Activated CD4-positive, alpha-beta T cell treated with anti-CD3 and anti-CD28 coated beads for 36 hours (primary cell): ENCODE measurements at places on chromosomes 7 and 10. TPM values are rescaled to one million over a fixed set of nuclear protein-coding genes. Genes with fewer than 3 reads are reported as not detected.
A peak's percentile ranks its signal among the peaks of the same experiment; 100 is the strongest.

- no peak for DNase-seq
These were observed 121.5 kb upstream of the LAMB4 start for GRCh38 chr7:108251700-108252099.

- no peak for DNase-seq
These were observed 129.6 kb downstream of the PRPF18 start for GRCh38 chr10:13716081-13717071.

DNA sequence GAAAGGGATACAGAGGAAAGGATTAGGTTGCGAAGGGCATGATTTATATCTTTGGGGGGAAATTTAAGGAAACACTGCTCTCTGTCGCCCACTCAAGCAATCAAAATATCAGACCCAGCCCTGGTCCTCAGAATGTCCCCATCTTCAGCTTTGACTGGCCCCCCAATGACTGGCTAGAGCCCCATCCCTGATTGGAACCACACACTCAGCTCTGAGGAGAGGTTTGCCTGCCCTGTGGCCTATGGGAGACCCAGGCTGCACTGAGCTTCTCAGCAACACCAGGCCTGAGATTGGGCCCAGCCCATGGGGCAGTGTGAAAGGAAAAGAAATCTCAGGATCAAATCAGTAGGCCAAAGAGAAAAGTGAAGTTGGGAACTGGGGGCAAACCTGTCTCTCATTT, 69.5 kb downstream of the ADCYAP1R1 start:
- DNase-seq: no peak

The CLDN3 gene
- total RNA-seq: not detected

- no peak for DNase-seq
These were observed 40.2 kb downstream of the PRTFDC1 start for GRCh38 chr10:24912215-24912614.

The GBX1 gene
- total RNA-seq: 0.16 TPM

- peak; percentile 26 for DNase-seq
These were observed 23.6 kb upstream of the ZRANB1 start for GRCh38 chr10:124918191-124918830.

DNA sequence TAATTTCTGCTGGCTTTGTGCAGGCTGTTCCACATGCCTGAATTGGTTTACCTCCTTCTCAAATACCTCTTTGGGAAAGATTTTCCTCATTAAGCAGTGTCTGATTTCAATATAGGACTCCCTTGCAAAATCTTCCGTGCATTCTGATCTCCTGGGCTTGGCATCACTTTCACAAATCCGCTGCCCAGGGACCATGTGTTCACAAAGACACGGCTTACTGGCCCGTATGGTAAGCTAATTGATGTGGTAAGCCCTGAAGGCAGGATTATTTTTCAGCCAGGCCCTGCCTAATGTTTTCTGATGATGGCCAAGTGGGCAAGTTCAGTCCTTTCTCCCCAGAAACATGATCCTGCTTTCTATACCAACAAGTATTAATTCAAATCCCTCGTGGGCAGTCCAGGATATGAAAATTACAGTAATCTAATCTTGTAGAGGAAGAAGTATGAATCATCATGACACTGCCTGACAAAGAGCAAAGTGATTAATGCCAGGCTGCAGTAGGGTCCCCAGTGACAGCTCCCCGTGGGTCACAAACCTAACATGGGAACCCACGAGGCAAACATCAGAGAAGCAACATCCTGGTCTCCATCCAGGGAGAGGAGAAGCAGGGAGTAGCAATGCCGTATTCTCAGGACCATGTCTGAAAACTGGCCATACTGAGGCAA, 11.6 kb upstream of the SVIL start:
- peak; percentile 41 for DNase-seq

DNA sequence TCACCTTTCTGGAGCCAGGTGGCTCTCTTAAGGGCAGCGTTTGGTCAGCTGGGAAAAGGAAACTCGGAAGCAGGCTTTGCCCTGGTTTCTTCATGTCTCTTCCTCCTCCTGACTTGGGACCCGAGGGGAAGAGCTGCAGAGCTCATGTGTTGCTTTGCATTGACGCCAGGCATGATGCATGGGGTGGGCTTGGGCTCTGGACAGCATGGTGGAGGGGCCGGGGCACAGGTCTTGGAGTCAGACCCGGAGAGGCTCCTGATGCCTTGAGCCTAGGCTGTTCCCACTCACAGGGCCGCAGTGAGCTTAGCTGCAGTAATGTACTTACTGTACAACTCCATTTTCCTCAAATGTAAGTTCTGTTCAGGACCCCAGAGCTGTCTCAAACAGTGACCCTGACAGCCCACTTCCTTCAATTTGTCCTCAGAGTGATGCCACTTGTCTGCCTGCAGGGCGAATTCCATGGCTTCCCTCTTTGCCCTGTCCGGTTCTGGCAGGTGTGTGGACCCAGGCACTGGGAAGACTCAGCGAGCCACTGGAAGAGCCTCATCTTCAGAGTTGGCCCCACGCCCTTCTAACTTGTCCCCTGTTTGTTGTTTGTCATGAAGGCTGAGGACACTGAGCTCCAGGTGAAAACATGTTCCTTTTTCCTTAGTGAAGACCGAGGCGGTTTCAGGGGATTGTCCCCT, 50.2 kb downstream of the ZNF467 start:
- no peak for DNase-seq

GRCh38 chr7:20033621-20034400, 183.4 kb downstream of the MACC1 start:
- no peak for DNase-seq

DNA sequence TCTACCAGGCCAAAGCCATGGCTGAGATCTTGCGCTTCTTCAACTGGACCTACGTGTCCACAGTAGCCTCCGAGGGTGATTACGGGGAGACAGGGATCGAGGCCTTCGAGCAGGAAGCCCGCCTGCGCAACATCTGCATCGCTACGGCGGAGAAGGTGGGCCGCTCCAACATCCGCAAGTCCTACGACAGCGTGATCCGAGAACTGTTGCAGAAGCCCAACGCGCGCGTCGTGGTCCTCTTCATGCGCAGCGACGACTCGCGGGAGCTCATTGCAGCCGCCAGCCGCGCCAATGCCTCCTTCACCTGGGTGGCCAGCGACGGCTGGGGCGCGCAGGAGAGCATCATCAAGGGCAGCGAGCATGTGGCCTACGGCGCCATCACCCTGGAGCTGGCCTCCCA, 142.7 kb downstream of the GRM3 start:
- DNase-seq: no peak

DNA sequence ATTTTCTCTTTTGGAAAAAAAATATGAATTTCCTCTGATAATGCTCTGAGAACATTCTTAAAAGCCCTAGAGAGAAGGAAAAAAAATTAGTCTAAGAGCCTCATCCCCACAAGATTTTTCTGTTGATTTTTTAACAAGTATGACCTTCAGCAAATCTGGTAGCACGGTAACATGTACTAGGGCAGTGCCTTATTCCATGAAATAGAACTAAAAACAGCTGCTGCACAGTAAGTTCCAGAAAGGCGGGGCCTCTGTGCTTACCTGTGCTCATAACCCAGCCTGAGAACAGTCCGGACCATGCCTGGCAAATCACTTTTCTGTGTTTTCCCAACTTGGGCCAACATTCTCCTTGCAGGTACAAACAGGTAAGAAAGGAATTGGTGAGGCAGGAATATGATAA, 519.1 kb upstream of the AKR1E2 start:
- no peak for DNase-seq

DNA sequence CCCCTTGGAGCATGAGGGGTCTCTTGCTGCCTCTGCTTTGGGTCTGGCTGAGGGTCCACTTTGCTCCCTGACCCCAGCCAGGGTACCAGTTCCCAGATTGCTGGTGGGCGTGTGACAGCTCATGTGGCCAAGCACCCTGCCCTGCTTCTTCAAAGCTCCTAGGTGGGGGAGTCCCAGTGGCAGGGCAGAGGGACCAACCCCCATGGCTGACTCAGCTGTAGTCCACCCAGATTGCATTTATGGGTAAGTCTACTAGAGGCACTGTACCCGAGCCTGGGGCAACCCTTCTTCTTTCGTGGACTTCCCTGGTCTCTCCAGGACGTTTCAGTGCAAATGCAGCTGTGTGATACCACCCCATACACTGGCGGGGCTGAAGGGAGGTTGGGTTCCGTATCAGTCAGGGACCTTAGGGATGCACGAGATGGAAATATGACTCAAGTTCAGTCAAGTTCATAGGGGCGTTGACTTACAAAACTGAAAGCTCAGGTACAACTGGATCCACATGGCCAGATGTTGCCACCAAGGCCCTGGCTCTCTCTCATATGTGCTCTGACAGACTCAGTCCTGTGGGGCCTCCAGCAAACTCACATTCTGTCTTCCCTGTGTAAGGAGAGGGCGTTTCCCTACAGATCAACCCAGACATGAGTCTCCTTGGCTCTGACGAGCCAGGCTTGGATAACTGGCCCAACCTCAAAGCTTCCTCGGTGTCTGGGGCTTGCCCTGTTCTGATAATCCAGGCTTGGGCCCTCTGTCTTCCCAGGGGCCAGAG, 13.6 kb downstream of the PTPRE start:
- no peak for DNase-seq

DNA sequence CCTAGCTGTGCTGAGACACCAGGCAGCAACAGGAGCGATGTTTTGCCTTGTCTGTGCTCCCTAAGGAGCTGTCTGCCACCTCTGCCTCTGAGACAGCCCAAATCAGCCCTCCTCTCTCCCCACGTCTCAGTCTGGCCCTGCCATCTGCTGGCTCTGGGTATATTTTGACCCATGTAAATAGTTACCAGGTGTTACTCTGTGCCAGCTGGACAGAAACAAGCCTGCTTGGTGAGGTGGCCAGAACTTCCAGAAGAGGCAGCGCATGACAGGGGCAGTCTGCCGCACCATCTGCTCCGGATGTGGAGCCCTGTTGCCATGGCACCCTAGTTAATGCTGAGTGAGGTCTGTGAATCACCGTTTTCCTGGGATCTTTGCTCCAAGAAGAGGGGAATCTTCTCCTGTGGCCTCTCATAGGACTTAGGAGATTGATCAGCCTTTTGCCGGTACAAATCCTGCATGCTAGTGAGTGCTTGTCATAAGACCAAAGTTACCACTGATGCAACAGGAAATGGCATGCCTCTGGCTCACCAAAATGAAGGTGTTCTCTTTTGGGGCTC, 31.8 kb downstream of the GSTO2 start:
- DNase-seq: peak; percentile 54

DNA sequence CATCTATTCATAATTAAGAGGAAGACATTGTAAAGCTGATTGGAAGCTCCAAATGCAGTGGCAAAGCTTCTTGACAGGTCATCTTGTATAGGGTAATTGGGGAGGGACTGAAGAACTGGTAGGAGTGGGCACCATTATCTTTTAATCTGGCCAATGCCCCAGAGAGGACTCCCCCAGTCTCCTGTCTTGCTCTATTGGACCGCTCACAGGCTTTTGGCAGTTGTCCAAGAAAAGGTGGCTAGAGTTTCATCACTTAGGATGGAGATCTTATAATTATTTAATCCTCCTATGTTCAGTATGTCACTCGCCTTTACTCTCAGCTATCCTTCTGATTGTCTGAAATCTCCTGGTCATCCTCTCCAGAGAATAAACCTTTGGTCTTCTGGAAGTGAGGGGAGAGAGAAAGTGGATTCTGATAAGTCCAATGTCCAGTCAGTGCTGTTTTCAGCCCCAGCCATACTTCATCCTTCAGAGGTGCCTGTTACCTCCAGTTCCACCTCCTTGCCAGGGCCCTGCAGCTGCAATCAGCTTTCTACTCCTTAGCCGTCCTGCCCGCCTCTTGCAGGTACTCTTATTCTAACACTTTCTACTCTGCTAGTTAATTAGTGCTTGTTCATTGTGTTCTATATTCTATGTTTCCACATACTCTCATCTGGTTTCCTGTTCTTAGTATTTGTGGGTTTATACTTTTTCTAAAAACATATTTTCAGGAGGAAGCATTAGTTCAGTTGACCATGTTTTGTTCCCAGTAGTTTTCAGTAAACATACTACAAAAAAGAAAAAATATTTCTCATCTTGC, 241.6 kb downstream of the NSUN6 start:
- DNase-seq: no peak

The SLC29A4 gene
- 1.0 TPM for total RNA-seq

- no peak for DNase-seq
These were observed 291.1 kb upstream of the PRKCQ start for GRCh38 chr10:6871128-6871527.

DNA sequence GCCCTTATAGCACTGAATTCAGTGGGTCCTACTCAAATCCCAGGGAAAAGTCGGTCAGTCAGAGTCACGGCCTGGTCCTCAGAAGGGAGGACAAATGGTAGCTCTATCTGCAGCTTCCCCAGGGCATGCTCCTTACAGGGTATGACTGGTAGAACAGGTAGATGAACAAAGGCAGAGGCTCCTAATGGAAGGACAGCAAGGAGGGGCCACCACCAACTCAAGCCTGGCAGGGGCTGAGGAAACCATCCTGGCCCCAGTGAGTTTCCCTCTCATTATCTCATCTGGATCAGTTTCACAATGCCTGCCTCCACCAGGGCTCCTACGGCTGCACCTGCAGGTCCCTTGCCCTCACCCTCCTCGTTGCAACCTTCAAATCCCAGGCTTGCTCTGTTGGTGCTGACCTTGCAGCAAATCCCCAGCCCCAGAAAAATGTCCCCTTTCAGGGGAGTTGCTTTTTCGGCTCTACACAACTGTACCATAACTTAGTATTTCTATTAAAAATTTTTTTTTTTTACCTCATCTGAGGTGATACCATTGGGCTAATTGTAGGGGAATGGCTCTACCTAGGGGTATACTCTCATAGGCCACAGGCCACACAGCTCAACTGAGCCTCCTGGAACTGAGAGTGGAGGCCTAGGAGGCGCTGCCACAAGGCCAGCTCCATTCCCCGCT, 2.4 kb upstream of the MYO1G start:
- DNase-seq: peak; percentile 72

The MAGI2 gene
- total RNA-seq: 0.05 TPM

The ACTR3C gene
- 3.2 TPM for total RNA-seq

DNA sequence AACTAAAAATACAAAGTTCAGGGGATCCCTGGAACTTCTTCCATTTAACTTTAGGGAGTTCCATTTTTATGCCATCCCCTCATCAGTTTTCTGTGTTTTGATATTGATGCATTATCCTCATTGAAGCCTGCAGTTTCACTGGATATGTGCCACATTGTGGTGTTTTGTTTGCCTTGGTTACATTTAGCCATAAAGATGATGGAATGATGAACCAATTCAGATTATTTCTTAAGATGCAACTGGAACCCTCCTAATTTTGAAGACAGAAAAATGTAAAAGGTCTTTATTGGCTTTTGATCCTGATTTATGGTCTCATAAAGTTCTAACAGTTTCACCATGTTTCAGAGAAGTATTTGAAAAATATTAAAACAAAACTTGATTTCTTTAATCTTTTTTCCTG, 314.2 kb upstream of the KLF6 start:
- DNase-seq: no peak

DNA sequence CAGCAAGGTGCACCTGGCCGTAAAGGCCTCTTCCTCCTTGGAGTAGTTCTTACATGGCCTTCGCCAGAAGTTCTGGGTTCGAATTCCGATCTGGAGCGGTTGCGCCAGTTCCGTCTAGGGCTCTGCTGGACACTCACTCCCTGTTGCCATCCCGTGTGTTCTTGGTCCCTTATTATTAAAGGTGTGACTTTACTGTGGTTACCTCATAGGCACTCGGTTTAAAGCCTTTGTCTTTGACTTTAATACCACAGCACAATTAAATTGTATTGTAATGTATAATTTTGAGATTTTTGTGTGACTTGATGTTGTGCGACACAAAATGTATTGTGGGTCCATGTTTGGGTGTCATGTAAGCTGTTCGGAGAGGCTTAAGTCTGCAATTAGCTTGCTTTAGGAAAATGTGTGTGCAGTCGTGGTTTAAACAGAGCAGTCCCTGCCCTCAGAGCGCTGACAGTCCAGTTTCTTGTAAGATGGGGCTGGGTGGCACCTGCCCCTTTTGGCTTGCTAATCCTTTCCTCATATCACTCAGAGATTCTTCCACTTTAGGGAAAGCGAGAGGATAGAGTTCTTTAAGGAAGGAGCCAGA, 919 bp downstream of the INPP5F start:
- peak; percentile 22 for DNase-seq

The ADAMTS14 gene
- total RNA-seq: not detected

GRCh38 chr10:34134602-34135001, 680.5 kb downstream of the PARD3 start:
- DNase-seq: no peak

The INA gene
- 0.32 TPM for total RNA-seq
